ENCODE measurements at places on chromosomes 13 and 19.

DNA sequence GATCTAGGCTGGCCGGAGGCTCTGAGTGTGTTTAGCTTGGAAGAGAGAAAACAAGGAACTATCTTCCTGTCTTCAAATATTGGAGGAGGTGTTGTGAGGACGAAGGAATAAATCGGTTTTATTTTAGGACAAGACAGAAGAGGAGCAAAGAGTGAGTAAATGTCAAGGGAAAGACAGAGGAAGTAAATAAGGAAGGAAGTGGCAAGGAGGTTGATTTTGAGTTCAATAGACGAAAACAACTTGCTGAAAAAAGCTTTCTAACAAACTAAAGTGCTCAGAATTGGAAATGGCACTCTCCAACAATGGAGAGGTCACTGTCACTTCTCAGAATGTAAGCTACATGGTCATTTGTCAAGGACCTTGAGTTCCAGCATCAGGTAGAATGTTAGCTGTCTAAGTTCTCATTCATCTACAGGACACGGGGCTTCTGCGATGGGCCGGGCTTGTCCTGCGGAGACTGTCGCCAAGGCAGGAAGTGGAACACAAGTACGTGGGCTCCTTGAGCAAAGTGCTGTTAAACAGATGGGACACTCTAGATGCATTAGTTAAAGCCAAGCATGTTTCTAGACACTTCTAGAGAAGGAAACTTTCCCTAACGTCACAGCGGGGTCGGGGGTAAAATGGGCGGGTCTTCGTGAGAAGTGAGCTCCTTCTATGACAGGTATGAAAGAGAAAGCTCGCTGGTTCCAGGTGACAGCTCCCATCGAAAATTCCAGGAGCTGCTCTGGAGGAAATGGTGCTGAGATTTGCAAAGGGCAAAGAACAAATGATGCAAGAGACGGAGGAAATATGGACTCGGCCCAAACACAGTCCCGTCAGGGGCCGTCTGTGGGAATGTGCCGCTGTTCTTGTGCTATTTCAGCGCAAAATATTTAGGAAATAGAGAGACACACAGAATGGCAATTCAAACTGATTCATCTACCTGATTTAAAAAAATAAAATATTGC, 103.9 kb upstream of the UBL3 start:
- peaks cover 30% of the 10 kb centered on the region for H3K4me1 ChIP-seq
- H3K4me3 ChIP-seq, result peak overlapping the region; percentile 63
- peak overlapping the region; percentile 76 for H3K27ac ChIP-seq

- peak; percentile 40 for DNase-seq
- H3K36me3 ChIP-seq, result no peaks in the 10 kb centered on the region
- H3K27me3 ChIP-seq, result no peaks in the 10 kb centered on the region
- H3K4me3 ChIP-seq, result no peak overlapping the region
- peak overlapping the region; percentile 81 for H3K27ac ChIP-seq
These were observed 67.6 kb downstream of the UBL3 start for GRCh38 chr13:29782798-29783197.

GRCh38 chr13:43129511-43130110, 106.2 kb downstream of the DNAJC15 start:
- DNase-seq, result no peak
- peaks cover 8% of the 10 kb centered on the region for H3K4me1 ChIP-seq
- H3K27ac ChIP-seq, result no peak overlapping the region
- H3K27me3 ChIP-seq, result peaks cover 3% of the 10 kb centered on the region

GRCh38 chr19:8306235-8307054, 1.7 kb downstream of the CD320 start:
- no peak for DNase-seq
- no peaks in the 10 kb centered on the region for H3K27me3 ChIP-seq
- peaks cover 9% of the 10 kb centered on the region for H3K36me3 ChIP-seq
- peak overlapping the region; percentile 92 for H3K27ac ChIP-seq
- H3K4me3 ChIP-seq, result peak overlapping the region; percentile 96

DNA sequence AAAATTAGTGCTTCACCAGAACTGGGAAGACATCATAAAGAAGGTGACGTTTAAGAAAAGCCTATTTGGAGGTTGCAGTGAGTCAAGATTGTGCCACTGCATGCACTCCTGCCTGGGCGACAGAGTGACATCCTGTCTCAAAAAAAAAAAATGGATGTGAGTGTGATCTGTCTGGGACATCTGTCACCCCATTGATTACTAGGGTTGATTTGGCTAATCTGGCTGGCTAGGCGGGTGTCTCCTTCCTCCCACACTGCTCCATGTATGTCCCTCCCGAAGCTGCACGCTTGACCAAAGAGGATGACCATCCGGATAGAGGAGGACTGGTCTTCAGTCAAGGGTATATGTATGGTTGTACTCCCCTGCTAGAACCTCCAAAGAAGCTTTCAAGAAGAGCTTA, 2.6 kb downstream of the GTF2F2 start:
- no peaks in the 10 kb centered on the region for H3K36me3 ChIP-seq
- no peak overlapping the region for H3K4me3 ChIP-seq
- H3K4me1 ChIP-seq, result peaks cover 12% of the 10 kb centered on the region
- H3K27me3 ChIP-seq, result no peaks in the 10 kb centered on the region
- H3K27ac ChIP-seq, result no peak overlapping the region
- no peak for DNase-seq

DNA sequence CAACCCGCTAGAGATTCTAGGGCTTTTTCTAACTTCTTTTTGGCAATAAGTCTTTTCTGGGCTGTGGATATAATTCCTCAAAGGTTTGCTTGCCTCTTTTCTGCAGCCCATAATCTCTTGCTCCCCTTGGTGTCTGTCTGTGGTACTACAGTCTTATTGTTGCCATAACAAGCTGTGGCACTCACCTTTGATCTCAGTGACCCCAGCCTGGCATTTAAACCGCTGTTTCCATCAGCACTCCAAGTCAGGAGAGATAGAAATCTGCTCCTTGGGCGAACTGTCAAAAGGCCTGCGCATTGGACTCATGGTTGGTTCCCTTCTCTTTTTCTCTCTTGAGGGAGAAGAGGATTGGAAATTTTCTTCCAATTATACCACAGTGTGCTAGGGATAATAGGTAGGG, 14.5 kb upstream of the MPHOSPH8 start:
- H3K27ac ChIP-seq, result no peak overlapping the region
- H3K4me1 ChIP-seq, result no peaks in the 10 kb centered on the region
- peaks cover 6% of the 10 kb centered on the region for H3K36me3 ChIP-seq

- peaks cover 2% of the 10 kb centered on the region for H3K27me3 ChIP-seq
- H3K4me1 ChIP-seq, result no peaks in the 10 kb centered on the region
- no peak for DNase-seq
- no peak overlapping the region for H3K27ac ChIP-seq
- H3K4me3 ChIP-seq, result no peak overlapping the region
These were observed 10.7 kb upstream of the CRTC1 start for GRCh38 chr19:18672606-18673337.

- no peaks in the 10 kb centered on the region for H3K36me3 ChIP-seq
- H3K27ac ChIP-seq, result no peak overlapping the region
- no peaks in the 10 kb centered on the region for H3K4me1 ChIP-seq
- no peak for DNase-seq
- no peak overlapping the region for H3K4me3 ChIP-seq
These were observed 230.5 kb downstream of the FGF9 start for GRCh38 chr13:21901336-21901735.

GRCh38 chr13:77544355-77544754, 8.8 kb downstream of the SCEL start:
- no peak overlapping the region for H3K27ac ChIP-seq
- DNase-seq, result no peak
- H3K36me3 ChIP-seq, result no peaks in the 10 kb centered on the region
- no peak overlapping the region for H3K4me3 ChIP-seq
- no peaks in the 10 kb centered on the region for H3K4me1 ChIP-seq

- no peak overlapping the region for H3K27ac ChIP-seq
- H3K4me1 ChIP-seq, result peaks cover 20% of the 10 kb centered on the region
- H3K4me3 ChIP-seq, result no peak overlapping the region
- H3K27me3 ChIP-seq, result no peaks in the 10 kb centered on the region
These were observed 102.6 kb downstream of the LRCH1 start for GRCh38 chr13:46655377-46656180.

DNA sequence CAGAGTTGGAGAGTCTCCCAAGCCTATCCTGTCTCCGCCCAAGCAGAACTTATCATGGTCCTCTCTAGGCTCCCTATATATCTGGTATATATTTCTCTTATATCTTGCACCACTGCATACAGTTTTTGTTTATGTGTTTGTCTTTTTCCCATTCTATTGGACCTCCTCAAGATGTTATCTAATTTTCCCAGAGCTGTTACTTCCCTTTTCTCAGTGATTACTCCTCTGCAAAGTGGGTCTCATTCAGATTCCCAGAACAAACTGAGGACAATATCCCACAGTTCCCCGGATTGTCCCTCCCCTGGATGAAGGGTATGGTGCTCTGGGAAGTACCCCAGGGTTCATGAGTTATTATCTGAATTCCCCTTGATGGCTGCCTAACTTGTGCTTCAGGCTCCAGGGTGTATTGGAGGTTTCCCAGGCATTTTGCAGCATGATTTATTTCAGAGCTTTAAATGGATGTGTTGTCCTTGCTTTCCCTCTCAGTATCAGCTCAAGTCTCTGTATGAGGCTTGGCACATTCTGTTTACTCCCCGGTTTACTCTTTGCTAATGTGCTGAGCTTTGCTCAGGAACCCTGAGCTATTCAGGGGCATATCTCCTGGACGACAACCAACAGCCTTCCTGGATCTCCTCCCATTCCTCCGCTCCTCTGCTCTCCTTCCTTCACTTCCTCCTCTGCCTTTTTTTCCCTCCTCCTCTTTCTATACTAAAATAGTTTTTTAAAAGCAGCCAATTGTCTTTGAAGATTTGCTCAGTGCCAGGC, 329.3 kb downstream of the SPRY2 start:
- no peak overlapping the region for H3K27ac ChIP-seq
- H3K27me3 ChIP-seq, result no peaks in the 10 kb centered on the region
- H3K4me1 ChIP-seq, result no peaks in the 10 kb centered on the region
- no peak overlapping the region for H3K4me3 ChIP-seq
- no peak for DNase-seq

Measured in activated CD4-positive, alpha-beta memory T cell treated with anti-CD3 and anti-CD28 coated beads for 36 hours (primary cell).